ENCODE measurements at places on chromosomes 7 and 10.

- DNase-seq = no peak
Observed at GRCh38 chr10:35340975-35341374, 4.7 kb downstream of the CCNY start.

DNA sequence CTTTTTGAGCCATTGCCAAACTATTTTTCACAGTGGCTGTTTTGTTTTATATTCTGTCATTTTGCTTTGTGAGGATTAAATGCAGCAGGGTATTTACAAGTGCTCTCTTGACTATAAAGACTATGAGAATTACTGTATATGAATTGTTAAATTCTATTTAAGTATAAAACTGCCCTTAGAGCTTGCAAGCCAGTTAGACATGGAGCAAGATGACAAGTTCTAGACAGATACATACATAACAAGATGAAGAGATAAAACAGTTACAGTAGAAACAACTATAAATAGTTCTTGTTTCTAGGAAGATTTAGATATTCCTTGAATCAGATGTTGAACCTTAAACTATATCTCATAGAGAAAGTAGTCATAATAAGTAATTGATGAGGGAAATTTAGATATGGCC lies 60.6 kb downstream of the DNAH11 start:
- DNase-seq = no peak

DNA sequence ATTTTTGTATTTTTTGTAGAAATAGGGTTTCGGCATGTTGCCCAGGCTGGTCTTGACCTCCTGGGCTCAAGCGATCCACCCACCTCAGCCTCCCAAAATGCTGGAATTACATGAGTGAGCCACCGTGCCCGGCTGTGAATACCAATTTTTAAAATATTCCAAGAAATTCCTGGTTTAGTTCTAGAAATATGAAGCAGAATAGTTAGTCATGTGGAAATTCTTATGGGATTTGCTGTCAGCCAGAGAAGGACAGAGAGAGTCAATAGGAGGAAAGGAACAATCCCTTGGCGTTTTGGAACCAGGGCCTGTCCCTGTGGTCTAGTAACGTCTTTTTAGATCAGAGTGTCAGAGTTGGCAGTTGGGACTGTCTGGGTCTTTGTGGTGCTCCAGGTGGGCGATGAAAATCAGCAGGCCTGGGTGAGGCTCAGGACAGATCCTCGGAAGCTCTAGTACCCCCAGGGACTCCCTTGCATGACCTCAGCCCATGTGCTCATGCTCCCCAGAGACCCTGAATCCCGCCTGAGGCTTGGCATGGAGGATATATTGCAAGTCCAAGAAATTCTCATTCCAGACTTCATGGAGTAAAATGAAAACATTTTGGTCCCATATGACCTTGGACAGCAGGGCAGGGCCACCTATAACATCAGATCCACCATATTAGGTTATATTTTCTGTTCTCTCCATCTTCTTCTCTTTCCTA lies 7.8 kb downstream of the NODAL start:
- DNase-seq = no peak

DNA sequence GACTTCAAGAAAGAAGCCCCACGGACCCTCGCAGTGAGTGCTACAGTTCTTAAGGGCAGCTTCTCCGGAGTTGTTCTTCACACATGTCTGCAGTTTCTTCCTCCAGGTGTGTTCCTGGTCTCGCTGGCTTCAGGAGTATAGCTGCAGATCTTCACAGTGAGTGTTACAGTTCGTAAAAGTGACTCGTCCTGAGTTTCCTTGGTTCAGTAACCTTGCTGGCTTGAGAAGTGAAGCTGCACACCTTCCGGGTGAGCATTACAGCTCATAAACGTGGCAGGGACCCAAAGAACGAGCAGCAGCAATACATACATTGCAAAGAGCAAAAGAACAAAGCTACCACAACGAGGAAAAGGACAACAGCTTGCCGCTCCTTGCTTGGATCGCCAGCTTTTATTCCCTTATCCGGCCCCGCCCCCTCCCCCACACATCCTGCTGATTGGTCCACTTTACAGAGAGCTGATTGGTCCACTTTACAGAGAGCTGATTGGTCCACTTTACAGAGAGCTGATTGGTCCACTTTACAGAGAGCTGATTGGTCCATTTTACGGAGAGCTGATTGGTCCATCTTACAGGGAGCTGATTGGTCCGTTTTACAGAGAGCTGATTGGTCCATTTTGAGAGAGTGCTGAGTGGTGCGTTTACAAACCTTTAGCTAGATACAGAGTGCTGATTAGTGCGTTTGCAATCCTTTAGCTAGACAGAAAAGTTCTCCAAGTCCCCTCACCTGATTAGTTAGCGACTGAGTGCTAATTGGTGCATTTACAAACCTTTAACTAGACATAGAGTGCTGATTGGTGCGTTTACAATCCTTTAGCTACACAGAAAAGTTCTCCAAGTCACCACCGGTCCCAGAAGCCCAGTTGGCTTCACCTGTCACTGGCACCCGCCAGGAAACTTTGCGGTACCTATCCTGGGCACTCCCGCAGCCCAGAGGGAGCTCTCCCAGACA lies 165.3 kb downstream of the AGMO start:
- no peak for DNase-seq

DNA sequence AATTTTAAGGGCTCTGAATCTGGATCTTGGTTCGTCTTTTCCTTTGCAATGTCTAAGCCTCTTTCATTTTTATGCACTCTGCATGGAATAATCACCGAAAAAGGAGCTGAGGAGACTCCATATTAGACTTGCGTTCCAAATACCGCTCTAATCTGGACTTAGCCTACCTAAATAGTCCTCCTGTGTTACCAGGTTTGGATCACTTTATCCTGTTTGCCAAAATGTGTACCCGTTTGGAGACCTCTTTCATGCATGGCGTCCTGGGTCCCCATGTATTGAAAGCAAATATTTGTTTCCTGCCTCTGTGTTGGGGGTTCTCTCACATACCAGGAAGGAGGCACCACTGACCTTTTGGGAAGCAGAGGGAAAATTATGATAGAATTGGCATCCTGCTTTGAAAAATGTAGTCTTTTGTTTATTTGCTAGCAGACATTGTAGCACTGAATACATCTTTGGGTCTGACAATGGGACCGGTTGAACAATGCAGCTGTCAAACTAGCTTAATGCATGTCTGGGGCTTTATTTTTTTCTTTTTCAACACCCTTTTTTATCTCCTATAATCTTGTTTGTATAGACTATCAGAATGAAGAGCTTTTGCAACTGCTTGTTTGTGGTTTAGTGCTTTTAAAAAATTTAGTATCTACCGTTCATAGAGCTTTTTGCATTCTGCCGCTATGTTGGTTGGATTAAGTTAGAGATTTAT lies 11.8 kb upstream of the CELF2 start:
- DNase-seq = no peak

GRCh38 chr7:5348134-5349004 lies 65.6 kb downstream of the SLC29A4 start:
- no peak for DNase-seq

GRCh38 chr7:158055726-158056510 lies 531.7 kb downstream of the PTPRN2 start:
- DNase-seq = peak; percentile 34

DNA sequence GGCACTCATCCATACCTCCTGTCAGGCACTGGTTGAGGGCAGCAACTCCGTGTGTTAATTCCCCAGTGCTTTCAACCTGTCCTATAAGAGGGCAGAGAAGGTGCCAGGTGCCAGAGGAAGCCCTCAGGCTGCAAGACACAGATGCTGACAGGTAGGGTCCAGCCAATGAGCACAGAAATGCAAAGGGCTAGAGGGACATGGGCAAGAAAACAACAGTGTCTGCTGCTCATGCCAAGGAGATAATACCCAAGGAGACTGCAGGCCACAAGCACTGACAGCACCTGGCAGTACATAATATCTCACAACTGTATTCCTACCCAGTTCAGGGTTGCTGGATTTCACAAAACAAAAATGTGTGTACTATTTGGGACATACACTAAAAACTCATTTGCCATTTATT lies 38.4 kb upstream of the TM9SF3 start:
- no peak for DNase-seq

DNA sequence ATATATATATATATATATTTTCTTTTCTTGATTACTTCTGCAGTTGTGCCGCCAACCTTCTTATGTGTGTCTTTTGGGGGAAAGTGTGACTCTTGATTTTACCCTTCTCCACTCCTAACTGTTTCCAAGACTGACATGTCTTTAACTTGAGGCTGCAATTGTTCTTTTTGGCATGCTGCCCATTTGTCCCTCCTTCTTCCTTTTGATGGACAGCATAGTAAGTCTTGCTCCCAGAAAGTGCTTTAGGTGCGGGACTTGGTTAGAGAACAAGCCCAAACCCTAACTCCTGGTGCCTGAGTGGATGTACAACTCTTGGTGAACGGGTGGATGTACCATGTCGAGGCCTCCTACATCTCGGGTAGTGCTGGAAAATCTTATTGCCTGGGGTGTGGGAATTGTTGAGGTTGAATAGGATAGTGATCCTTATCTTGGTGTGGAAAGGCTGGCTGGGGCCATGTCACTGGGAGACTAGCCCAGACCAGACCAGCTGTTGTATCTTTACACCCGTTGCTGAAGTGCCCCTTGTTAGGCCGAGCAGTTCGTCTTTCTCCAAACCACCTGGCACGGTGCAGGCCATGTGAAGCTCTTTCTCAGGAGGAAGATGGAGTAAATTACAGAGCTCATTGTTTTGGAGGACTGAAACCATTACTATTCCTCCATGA lies 16.3 kb downstream of the TCF7L2 start:
- DNase-seq = no peak

- peak; percentile 76 for DNase-seq
Observed at GRCh38 chr10:102120991-102121738, 997 bp upstream of the LDB1 start.

DNA sequence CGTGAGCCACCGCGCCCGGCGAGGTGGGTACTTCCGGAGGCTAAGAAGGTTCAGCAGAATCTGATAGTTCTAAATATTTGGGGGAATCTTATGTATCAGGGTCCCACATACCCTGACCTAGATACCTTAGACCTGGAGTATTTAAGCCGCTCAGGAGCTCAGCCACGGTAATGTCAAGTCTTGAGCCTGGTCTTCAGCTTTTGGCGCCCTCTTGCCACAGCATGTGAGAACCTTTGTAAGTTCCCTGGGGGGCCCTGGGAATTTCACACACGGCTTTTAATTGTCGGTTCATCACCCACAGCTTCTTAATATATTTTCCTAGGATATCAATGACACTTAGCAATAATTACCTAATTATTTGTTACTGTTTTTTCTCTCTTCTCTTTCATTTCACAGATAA lies 324.3 kb upstream of the GALNT17 start:
- no peak for DNase-seq

DNA sequence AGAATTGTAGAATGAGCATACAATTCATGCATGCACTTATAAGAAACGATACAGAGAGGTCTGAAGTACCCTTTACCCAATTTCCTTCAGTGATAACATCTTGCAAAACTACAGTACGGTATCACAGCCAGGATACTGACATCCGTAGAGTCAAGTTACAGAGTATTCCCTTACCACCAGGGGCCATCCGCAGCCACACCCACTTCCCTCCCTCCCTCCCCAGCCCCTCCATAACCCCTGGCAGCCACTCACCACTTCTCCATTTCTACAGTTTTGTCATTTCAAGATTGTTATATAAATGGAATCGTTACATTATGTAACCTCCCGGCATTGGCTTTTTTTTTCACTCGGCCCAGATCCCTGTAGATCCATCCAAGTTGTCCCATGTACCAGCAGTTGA lies 113.6 kb upstream of the RET start:
- DNase-seq = peak; percentile 60

DNA sequence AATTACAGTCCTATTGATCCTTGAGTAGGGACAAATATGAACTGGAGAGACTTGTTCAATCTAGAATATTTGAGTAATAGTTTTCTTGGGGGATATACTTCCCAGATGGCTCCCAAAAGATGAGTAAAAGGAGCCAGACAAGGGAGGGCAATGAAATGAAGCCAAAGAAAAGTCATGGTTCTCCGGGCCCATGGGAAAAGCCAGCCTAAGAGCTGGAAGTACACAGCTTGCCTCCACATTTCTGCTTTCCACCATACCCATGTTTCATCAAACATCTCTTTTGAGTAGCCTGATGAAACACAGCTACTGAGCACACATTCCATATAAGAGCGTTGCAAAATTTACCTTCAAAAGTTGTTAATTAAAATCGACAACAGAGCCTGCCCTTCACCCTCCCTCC lies 535.0 kb upstream of the FZD8 start:
- no peak for DNase-seq

GRCh38 chr10:70579234-70580002 lies 23.1 kb downstream of the PRF1 start:
- no peak for DNase-seq

- DNase-seq = no peak
Observed at GRCh38 chr7:158609313-158609974, 21.8 kb upstream of the PTPRN2 start.
